ENCODE measurements at places on chromosomes 6 and 20.

- DNase-seq: no peak
Measured at GRCh38 chr6:116392132-116393013, 21.6 kb downstream of the DSE start.

GRCh38 chr6:37619641-37620040 lies 78.0 kb downstream of the MDGA1 start:
- no peak for DNase-seq

GRCh38 chr6:153621491-153621890 lies 417.5 kb upstream of the OPRM1 start:
- no peak for DNase-seq

DNA sequence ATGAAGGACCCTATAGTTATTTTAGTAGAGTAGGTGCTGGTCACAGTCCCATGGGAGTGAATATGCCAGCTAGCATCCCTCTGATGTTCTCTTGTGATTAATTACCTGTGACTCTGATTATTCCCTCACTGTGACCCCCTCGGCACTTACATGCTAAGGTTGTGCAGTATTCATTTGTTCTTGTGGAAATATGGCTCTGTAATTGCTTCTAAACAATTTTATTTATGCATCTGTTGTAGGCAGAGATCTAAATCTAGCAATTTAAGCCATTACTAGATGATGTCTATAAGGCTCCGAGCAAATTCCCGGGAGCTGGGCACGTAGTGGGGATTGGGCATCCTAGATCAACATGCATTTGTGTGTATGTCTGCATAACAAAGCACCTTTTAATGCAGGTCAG lies 961.7 kb downstream of the KIF16B start:
- DNase-seq: no peak

DNA sequence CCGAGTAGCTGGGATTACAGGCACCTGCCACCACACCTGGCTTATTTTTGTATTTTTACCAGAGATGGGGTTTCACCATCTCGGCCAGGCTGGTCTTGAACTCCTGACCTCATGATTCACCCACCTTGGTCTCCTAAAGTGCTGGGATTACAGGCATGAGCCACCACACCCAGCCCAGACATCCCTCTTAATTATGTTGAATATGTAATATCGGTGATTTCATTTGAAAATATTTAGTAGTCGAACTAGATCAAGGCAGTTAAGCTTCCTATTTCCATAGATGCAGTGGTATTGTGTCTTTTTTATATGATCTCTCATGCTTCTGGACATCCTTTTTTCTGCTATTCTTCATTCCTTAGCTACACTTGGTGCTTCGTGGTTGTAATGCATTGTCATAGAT lies 29.7 kb downstream of the ESR1 start:
- DNase-seq: no peak

DNA sequence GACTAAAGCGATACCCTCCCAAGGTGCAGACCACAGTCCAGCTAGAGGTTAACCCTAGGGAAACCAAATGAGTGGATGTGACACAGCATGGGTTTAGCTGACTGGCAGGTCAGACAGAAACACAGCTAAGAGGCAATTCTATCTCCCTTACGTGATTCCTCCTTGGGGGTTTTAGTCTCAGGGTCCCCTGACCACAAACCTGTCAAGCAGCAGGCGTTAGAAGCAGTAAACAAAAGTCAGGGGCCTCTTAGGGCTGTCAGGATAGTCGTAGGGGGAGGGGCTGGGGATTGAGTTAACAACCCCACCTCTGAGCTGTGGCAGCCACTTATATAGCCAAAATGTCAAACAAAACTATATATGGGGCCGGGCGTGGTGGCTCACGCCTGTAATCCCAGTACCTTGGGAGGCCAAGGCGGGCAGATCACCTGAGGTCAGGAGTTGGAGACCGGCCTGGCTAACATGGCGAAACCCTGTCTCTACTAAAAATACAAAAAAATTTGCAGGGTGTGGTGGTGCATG lies 13.6 kb downstream of the KCNK5 start:
- no peak for DNase-seq

GRCh38 chr6:135251498-135252441 lies 70.7 kb downstream of the MYB start:
- DNase-seq: peak; percentile 17

DNA sequence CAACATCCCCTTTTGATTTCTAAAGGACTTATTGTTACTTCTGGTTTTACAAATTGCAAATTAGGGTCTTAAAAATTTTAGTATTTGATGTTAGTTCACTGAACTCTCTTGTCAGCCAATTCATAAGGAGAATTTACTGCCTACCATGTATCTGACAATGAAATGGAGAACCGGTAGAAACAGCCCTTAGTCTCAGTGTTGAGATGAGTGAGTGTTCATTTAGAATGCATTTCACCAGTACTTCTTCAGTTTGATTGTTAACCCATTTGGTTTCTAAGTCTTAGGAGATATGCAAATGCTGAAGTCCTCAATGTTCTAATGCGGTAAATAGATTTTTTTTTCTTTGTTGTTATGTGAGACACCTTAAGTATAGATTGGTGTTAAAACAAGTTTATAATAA lies 616.3 kb upstream of the FLRT3 start:
- no peak for DNase-seq

GRCh38 chr6:117352466-117353081 lies 73.2 kb downstream of the ROS1 start:
- DNase-seq: peak; percentile 8

- no peak for DNase-seq
Measured at GRCh38 chr6:48401016-48401415, 290.0 kb upstream of the PTCHD4 start.

All from HTR-8/SVneo (cell line).